Stimulated activated CD4-positive, alpha-beta T cell treated with anti-CD3 and anti-CD28 coated beads, Interleukin-15, amount 100 ng/mL, for 48 hours (primary cell): ENCODE measurements at places on chromosomes 3 and 15.

DNA sequence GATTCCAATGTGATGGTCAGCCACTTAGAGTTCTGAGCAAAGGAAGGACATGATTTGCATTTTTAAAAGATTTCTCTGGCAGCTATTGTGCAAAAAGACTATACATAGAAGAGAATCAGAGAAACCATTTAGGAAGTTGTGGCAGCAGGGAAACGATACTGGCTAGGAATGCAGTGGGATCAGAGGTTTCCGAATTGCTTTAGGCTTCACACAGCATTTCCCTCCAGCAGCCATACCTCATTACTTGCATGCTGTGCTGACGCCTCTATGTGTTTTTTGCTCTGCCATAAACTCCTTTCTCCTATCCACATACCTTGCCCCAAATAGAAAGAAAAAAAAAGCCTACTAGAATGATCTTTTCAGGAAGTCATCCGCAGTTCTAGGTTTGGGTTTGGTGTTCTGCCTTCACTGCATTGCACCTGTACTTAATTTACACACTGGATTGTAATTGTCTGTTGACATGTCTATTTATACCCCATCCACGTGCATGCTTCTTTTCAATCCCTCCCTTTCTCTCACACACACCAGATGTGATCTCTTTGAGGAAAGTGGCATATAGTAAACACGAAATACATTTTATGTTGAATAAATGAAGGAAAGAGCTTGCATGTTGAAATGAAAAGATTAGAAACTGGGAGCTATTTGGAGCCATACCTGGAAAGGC, 860.3 kb upstream of the SEMA6D start:
- DNase-seq, result no peak

DNA sequence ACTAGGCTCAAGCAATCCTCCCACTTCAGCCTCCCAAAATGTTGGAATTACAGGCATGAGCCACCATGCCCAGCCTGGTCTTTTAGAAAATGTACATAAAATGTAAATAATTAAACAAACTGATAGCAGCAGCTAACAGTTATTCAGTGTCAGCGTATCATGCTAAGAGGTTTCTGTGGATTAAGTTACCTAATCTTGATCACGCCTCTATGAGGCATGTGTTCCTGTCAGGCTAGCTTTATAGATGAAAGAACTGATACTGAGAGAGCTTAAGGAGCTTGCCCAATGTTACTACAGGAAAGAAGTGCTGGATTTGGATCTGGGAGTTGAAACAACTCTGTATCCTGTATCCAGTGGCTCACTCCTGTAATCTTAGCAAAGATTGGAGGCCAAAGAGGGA, 11.2 kb upstream of the MST1R start:
- no peak for DNase-seq

DNA sequence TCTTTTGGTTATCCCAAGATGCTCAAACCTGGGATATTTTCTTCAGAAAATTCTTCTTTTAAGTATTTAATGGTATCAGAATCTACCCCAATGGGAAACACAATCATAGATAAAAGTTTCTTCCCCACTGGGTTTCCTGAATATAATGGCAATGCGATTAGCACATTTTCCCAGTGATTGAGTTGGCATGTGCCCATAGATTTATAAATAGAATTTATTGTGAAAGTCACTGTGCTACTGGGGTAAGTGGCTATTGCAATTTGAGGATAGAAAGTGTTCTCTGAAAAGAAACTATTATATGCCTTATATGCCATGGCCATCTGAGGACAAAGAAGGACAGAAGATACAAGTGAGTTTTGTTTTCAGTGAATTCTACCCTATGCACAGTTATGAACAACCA, 99.0 kb upstream of the RBMS3 start:
- no peak for DNase-seq

GRCh38 chr3:126360714-126361060, 3.5 kb upstream of the KLF15 start:
- no peak for DNase-seq

DNA sequence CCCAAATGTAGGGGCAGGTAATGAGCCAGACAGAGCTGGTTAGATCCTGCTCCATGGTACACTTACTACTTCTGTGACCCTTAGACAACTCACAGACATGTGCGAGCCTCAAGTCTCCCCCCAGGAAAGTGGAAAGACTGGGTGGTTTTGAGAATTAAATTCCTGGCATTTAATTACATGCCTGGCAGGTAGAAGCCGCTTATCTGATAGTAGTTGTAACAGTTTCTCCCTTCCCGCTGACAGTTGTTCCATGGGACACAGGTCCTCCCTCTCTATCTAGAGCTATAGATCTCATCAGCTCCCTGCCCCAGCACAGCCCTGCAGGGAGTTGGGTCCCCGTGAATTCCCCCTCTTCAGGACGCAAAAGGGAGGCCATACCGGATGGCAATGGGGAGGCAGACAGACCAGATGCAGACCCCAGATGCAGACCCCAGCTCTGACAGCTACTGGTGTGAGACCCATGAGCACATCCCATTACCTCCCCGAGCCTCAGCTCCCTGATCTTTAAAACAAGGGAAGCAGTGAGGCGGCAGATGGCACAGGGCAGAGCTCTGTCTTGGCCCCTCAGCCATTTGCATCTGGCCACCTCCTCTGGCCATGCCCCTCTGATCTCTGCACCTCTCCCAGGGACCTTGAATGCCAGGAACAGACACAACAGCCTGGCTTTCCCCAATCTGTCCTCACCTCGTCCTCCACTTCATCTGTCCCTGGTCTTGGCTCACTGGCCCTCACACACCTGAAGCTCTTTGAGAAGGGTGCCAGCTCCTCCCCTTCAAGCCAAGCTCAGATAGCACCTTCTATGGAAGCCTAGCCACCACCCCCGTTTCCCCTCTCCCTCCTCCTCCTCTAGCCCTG, 34.1 kb upstream of the NR2C2 start:
- DNase-seq, result no peak

- no peak for DNase-seq
These were observed 85.9 kb downstream of the DCLK3 start for GRCh38 chr3:36678216-36679013.

- no peak for DNase-seq
These were observed 12.4 kb downstream of the VIPR1 start for GRCh38 chr3:42514876-42515275.

GRCh38 chr15:92954578-92954977, 54.5 kb downstream of the CHD2 start:
- DNase-seq, result no peak

DNA sequence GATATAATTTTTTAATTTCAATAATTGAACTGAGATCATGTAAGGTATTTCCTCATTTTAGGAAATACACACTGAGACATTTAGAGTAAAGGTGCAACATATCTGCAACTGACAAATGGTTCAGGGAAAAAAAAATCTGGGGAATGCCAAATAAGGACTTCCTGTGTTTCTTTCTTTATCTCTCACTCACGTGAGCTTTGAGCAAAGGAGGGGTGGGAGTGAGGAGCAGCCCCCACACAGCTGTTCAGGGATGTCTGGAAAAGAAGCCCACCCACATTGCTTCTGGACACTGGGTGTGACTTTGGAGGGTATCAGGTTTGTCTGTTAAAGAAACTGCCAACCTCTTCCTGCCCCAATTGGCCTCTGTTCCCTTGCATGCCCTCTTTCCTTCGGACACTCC, 5.6 kb upstream of the TP63 start:
- DNase-seq, result no peak

DNA sequence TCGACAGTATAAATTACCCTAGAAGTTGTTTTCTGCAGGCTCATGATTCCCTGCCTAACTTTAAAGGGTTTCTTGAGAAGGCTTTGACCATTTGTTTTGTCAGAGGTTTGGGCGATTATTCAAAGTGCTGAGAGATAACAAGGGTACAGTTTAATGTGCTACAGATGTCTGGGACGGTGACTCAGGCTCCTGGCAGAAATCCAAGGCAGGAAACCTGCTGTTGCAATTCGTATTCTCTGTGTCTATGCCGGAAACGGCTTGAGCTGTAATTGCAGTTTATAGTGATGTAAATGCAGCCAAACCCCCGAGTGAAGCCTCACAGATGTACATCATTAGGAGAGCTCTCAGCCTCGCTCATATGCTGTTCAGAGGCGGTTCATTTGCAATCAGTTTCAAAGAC, 65.6 kb downstream of the SYNPR start:
- DNase-seq, result peak; percentile 46

DNA sequence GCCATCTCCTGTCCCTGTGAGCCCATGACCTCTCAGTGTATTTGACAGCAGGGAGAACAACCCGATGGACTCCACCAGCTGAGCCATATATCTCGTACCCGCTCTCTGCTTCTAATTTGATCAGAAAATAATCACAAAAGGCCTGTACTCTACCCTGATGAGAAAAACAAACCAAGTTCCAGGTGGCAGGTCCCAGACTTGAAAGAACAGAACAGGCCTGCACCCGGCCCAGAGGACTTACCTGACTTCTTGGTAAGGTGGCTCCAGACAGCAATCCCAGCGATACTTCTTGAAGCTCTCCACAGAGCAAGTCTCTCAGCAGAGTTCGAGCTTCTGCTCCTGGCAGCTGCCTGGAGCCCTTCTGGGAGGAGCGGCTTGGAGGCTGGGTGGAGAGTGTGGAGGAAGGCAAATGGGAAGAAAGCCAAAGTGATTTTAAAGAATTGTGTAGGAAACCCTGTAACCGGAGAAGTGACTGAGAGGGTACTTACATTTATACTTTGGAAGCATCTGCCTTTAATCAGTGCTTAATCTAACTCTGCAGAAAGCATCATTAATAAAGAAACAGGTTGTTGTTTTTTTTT, 91.6 kb downstream of the SCN11A start:
- no peak for DNase-seq

DNA sequence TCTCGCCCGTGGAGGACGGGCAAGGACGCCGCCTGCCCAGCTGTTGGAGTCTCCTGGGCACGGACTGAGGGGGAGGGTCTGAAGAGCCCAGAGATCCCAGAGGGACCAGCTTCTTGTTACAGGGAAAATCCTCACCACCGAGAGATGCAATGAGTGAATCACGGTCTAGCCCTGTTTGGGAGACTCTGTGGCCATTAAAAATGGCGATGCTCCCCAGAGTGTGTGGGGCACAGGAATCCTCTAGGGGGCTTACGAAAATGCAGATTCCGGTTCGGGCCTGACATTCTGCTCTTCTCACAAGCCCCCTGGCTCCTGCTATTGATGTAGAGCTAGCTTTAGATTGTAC, 35.5 kb upstream of the EPHB3 start:
- no peak for DNase-seq

DNA sequence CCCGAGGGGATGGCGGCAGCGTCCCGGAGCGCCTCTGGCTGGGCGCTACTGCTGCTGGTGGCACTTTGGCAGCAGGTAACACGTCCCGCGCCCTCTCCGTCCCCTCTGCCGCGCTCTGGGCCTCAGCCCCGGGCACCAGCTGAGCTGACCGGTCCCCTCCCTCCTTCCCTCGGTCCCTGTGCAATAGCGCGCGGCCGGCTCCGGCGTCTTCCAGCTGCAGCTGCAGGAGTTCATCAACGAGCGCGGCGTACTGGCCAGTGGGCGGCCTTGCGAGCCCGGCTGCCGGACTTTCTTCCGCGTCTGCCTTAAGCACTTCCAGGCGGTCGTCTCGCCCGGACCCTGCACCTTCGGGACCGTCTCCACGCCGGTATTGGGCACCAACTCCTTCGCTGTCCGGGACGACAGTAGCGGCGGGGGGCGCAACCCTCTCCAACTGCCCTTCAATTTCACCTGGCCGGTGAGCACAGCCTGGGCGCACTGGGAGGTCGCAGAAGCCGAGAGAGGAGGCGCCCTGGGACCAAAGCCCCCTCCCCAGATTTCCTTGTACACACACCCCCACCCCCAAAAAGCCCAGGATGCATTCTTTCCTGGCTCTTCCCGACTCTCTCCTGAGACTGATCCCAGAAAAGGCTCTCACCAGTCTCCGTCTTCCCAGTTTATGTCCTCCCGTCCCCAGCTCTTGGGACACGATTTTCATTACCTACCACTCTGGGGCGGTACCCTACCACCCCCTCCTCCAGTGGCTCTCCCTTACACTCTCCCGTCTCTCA, 705 bp downstream of the DLL4 start:
- DNase-seq, result no peak

DNA sequence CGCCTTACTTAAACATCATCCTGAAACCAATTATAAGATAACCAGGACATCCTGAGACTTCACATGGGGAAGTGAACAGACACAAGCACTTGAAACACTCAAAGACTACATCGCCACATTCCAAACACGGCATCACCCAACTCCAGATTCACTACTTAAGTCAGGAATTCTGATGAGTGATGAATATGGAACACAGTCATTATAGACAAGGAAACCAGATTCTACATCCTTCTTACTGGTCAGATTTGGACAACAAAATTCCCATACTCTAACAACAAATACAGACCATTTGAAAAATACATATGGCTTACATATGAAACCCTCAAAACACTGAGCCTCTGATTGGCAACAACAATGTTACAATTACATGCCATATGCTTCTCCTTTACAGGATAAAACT, 13.1 kb upstream of the RBSN start:
- DNase-seq, result no peak

DNA sequence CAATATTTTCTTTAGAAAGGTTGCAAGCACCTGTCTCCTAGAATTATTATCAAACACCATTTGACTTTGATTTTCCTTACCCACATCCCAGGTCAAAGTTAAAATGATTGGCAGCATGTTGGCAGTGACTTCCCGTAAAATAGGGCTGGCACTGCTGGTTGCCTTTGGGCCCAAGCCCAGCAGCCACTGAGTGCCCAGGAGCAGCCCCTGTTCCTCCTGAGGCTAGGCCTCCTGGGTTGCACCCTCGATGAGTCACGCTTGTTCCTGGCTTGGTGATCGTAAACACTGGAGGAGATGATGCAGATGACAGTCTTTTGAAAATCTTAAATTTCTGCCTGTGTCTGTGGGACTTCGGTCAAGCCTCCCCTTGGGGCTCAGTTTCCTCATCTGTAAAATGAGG, 290.0 kb downstream of the TLE3 start:
- no peak for DNase-seq

- no peak for DNase-seq
These were observed 12.2 kb upstream of the MAPK6 start for GRCh38 chr15:52006702-52007340.

- no peak for DNase-seq
These were observed 50.9 kb downstream of the RGMA start for GRCh38 chr15:93037820-93038705.

DNA sequence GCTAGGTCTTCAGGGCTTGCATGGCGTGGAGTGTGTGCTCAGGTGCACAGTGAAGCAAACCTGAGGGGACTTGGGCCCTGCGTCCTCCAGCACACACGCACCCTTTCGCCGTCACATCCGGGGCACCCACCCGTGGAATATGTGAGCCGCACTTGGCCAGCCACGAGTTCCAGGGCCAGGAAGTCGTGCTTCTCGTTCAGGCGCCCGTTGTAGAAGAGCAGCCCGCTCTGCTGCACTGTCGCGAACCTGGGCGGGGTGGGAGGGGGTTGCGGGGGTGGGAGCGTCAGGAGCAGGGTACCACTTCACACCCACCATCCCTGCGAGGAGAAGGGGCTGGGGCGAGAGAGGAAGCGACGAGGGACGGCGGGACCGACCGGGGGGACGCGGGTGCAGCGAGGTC, 7.1 kb downstream of the CELSR3 start:
- peak; percentile 45 for DNase-seq
